ENCODE measurements at places on chromosomes 3 and 15.

GRCh38 chr3:69342074-69342473 lies 43.8 kb downstream of the FRMD4B start:
- DNase-seq, result no peak

DNA sequence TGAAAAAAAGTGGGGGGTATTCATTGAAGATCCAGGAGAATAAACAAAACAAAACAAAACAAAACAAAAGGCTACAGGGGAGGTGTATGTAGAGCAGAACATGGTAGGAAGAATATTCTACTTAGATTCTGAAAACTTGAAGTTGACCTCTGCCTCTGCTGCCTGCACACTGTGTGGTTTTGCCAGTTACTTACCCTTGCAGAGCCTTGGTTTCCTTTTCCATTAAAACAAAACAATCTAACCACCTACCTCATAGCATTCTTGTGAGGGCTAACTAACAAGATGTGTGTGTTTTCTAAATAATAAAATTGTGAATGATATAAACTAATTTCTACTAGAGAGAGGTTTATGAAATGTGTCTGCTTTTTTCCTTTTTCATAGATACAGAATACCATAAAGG lies 423.1 kb downstream of the TIGIT start:
- DNase-seq, result no peak

GRCh38 chr3:126133606-126134005 lies 46.8 kb downstream of the ALDH1L1 start:
- no peak for DNase-seq

- DNase-seq, result no peak
Measured at GRCh38 chr3:79881431-79881830, 113.6 kb upstream of the ROBO1 start.

GRCh38 chr3:182325213-182325950 lies 467.9 kb upstream of the ATP11B start:
- DNase-seq, result no peak

GRCh38 chr15:53978253-53978906 lies at the start of gene UNC13C:
UNC13C (plus strand) TSS chr15:53978441; CDS start chr15:54012904, 34,463 bp downstream.
- no peak for DNase-seq

- DNase-seq, result no peak
Measured at GRCh38 chr3:24390169-24391130, 104.2 kb downstream of the THRB start.

DNA sequence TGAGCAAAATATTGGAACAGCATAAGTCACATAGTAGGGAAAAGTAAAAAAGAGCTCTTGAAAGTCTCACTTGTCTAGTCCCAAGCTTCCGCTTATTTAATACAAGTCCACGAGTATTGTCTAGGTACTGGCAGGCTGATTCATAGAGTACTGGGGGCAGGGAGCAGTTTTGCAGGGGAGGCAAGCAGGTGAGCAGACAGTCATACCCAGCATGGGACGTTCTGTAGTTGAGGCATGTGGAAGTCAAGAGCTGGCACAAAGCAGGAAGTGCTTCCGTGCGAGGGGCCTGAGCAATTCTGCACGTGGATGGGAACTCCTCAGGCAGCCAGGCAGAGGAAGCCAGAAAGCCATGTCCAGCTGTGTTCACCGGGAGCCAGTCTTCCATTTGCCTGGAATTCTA lies 287.6 kb downstream of the EPHB1 start:
- DNase-seq, result no peak
